ENCODE measurements at places on chromosomes 2 and 18.

GRCh38 chr2:102238039-102238756 lies 51.4 kb downstream of the IL1RL2 start:
- DNase-seq, result no peak

GRCh38 chr18:76914314-76914713 lies 92.0 kb downstream of the ZNF236 start:
- DNase-seq, result no peak

DNA sequence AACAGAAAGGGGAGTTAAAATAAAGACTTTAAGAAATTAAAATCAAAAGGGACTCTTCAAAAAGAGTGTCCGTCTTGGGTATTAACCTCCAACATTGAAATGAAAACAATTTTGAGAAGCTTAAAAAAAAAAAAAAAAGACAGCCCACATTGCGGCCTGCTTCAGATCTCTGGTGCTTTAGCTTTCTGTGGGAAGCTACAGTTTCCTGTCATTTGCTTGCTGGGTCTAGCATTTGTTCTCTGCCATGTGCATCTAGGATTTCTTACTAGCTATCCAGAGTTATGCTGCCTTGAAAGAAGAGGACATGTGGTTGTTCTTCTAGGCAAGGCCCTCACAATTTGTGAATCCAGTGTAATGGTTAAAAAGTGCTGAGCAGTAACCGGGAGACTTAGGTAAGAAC lies 375.3 kb downstream of the SLC4A3 start:
- no peak for DNase-seq

- no peak for DNase-seq
Observed at GRCh38 chr18:377088-377487, 109.2 kb upstream of the THOC1 start.

GRCh38 chr18:77393519-77393918 lies 143.9 kb downstream of the GALR1 start:
- DNase-seq, result no peak

DNA sequence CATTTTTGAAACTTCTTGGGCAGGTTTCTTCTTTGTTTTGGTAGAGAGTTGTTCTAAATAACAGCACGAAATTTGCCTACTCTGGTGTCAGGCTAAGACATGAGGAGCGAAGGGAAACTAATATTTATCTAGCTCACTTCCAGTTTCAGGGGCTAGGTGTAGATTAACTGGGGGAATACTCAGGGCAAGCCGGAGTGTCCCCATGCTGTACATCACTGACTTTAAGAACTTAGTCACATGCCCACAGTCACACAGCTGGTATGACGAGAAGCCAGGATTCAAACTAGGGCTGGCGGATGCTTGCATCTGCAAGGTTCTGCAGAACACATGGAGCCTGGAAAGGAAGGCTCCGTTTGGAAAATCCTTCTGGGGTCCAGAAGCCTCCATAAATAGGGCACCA lies 133.3 kb downstream of the ALPK2 start:
- no peak for DNase-seq

All from dermis microvascular lymphatic vessel endothelial cell (primary cell).